ENCODE measurements at places on chromosomes 6 and 20. TPM values are rescaled to one million over a fixed set of nuclear protein-coding genes. Genes with fewer than 3 reads are reported as not detected.

DNA sequence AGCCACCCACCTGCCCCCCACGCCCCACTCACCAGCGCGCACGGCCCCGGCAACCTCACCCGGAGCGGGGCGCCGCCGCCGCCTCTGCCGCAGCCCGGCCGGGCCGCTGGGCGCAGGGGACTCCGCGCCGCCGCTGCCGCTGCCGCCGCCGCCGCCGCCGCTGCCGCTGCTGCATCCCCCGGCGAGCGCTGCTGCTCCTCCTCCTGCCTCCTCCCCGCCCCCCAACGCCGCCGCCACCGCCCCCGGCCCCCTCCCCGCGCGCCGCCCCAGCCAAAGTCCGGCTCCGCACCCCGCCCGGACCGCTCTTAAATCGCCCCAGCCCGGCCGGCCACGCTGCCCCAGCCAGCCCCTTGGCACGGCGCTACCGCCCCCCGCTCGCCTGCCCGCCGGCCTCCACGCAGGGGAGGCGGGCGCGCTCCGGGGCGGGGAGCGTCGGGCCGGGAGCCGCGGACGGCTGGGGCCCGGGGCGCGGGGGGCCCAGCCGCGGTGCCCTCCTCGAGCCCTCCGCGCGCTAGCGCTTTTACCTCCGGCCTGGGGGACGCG is at the start of gene SULF2:
Gene SULF2, minus strand, starts transcription at position 171 of the 543 bp plus-strand sequence. CDS start 28,118 bp downstream, outside the sequence.
- no peak within 1 kb of the TSS for H3K27ac ChIP-seq
- peaks cover 55% of the 10 kb centered on the region for H3K27me3 ChIP-seq
- no peak for DNase-seq
- H3K4me3 ChIP-seq: peak within 1 kb of the TSS; percentile 74
- H3K4me1 ChIP-seq: peaks cover 22% of the 10 kb centered on the region

DNA sequence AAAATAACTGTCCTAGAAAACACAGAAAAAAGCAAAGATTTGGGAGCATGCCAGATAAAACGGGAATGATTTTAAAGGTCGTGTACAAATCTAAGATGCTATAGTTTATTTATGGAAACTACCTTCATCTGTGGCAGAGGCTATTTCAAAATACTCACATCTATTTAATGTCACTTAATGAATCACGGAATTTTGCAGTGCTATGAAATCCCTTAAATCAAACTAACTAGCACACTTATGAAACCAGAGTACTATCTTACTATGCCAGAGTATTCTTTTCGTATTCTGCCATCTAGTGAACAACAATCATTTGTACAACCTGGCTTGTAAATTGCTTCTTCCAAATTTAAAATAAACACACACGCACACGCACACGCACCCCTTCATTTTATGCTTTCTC is 77.9 kb upstream of the BMP5 start:
- H3K27me3 ChIP-seq: no peaks in the 10 kb centered on the region
- H3K4me1 ChIP-seq: no peaks in the 10 kb centered on the region
- DNase-seq: no peak
- no peaks in the 10 kb centered on the region for H3K36me3 ChIP-seq
- H3K4me3 ChIP-seq: no peak overlapping the region

DNA sequence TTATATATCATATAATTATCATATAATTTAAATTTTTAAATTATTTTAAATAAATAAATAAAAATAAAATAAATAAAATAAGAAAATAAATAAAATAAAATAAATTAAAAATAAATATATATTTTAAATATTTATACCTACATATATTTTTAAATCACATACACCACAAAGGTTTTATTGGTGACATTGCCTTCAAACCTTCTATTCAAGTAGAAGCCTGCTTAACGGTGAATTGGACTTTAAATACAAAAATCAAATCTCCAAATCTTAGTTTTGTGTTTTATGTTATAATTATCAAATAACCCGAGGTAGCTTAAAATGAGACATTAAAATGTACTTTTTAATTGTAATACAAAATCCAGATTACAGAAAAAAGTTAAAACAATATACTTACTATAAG is 1137.8 kb downstream of the HACE1 start:
- no peaks in the 10 kb centered on the region for H3K36me3 ChIP-seq
- DNase-seq: no peak
- H3K27ac ChIP-seq: no peak overlapping the region
- no peaks in the 10 kb centered on the region for H3K4me1 ChIP-seq

DNA sequence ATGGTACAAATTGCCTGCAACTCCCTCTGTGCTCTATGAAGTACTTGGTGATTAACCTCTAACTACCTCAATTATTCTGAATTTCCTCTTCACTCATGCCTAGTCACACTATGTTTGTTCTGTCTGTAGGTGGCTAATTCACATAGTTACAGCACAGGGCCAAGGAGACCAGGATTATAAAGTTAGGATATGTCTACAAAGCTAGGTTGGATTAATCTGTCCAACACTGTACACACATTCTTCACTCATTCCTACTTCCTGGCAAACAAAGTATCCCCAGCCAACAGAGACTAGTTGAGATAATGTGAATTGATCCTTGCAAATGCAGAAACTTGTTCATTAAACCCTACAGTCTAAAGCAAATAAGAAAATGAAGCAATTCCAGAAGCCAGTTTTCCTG is 269.8 kb downstream of the HACE1 start:
- no peak overlapping the region for H3K4me3 ChIP-seq
- DNase-seq: no peak
- no peak overlapping the region for H3K27ac ChIP-seq
- no peaks in the 10 kb centered on the region for H3K36me3 ChIP-seq
- no peaks in the 10 kb centered on the region for H3K27me3 ChIP-seq
- no peaks in the 10 kb centered on the region for H3K4me1 ChIP-seq

DNA sequence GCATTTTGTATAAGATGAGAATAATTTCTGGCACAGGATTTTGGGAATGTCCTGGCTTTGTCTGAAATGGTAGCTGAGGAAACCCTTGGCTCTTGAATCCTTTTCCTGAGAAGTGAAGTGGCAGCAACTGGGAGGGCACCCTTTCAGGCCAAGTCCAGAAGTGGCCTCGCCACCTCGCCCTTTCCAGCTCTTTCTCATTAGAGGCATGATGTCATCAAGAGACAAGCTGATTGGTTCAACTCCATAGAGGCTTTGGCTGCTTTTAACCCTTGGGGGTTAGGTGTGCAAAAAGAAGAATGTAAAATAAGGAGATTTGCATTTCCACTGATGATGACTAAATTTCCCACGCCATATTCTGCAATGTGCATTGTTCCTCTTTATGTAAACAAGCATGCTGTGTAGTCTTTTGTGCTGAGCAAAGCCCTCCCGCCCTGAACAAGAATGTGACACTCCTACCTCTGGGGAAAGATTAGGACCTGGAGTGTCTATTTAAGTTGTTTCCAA is 116.5 kb downstream of the TCP11 start:
- no peak overlapping the region for H3K4me3 ChIP-seq
- no peak overlapping the region for H3K27ac ChIP-seq
- DNase-seq: no peak
- peaks cover 2% of the 10 kb centered on the region for H3K4me1 ChIP-seq
- no peaks in the 10 kb centered on the region for H3K27me3 ChIP-seq

DNA sequence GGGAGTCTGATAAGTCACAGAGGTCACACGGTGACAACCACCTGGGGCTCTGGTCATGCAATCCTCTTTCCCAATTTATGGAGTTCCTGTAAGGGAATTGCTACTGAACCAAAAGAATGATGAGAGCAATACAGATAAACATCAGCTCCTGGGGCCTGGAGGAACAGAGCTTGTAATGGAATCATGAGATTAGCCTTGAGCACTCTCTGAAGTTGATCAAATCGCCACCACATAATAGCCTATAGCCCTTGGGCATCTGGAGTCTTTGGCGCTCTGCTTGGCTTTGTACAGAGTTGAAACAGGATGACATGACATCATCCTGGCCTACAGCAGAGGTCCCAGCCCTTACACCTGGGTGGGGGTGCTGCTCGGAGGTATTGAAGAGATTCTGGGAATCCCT is 154.3 kb upstream of the DTNBP1 start:
- H3K4me1 ChIP-seq: no peaks in the 10 kb centered on the region
- H3K27me3 ChIP-seq: peaks cover 13% of the 10 kb centered on the region
- no peak overlapping the region for H3K27ac ChIP-seq
- no peaks in the 10 kb centered on the region for H3K36me3 ChIP-seq
- no peak for DNase-seq
- H3K4me3 ChIP-seq: no peak overlapping the region

GRCh38 chr20:36149469-36149868 is 5.1 kb upstream of the EPB41L1 start:
- H3K36me3 ChIP-seq: no peaks in the 10 kb centered on the region
- H3K4me1 ChIP-seq: no peaks in the 10 kb centered on the region
- H3K4me3 ChIP-seq: no peak overlapping the region
- peaks cover 15% of the 10 kb centered on the region for H3K27me3 ChIP-seq
- no peak overlapping the region for H3K27ac ChIP-seq

DNA sequence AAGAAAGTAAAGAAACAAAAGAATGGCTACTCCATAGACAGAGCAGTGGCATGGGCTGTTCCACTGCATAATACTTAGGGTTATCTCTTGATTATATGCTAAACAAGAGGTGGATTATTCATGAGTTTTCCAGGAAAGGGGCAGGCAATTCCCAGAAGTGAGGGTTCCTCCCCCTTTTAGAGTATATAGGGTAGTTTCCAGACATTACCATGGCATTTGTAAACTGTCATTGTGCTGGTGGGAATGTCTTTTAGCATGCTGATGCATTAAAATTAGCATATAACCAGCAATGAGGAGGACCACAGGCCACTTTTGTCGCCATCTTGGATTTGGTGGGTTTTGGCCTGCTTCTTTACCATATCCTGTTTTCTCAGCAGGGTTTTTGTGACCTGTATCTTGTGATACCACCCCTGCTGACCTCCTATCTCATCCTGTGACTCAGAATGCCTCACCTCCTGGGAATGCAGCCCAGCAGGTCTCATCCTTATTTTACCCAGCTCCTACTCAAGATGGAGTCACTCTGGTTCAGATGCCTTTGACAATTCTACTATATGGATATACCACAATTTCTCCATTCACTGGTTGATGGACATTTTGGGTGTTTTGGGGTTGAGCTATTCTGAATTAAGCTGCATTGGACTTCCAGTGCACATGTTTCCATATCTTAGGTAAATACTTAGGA is 280.6 kb downstream of the FARS2 start:
- peaks cover 30% of the 10 kb centered on the region for H3K36me3 ChIP-seq
- H3K27ac ChIP-seq: no peak overlapping the region
- DNase-seq: no peak

DNA sequence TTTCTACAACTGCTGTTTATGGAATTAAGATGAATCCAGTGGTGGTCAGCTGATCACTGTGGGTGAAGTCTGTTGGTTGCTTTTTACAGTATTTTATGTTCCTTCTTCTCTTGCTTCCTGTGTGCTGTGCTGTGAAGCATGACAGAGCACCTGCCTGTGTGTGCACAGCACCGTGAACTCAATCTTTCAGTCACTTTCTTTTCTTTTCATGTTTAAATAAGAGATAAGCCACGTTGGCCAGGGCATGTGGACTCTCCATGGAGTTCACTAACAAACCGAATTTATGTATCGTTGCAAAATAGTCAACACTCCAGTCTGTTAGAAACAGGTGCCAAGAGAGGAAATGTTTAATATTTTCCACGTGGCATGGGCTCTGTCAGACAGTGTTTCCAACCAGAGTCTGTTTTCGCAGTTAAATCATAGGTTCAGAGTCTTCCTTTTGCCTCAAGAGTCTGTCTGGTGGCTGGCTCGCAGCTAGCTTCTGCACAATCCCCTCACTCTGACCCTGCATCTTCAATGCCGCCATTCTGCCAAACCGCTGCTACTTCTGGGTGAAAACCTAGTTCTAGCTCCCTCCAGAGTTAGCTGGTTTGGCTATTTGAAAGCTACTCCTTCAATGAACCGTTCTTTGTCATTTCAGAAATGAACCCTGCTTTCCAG is 73.2 kb downstream of the QRSL1 start:
- peaks cover 40% of the 10 kb centered on the region for H3K4me1 ChIP-seq
- H3K36me3 ChIP-seq: no peaks in the 10 kb centered on the region
- peaks cover 14% of the 10 kb centered on the region for H3K27me3 ChIP-seq
- H3K27ac ChIP-seq: no peak overlapping the region

- no peak overlapping the region for H3K27ac ChIP-seq
- H3K36me3 ChIP-seq: no peaks in the 10 kb centered on the region
- DNase-seq: no peak
- no peaks in the 10 kb centered on the region for H3K27me3 ChIP-seq
Measured at GRCh38 chr6:103874575-103874974, 985.1 kb downstream of the HACE1 start.

DNA sequence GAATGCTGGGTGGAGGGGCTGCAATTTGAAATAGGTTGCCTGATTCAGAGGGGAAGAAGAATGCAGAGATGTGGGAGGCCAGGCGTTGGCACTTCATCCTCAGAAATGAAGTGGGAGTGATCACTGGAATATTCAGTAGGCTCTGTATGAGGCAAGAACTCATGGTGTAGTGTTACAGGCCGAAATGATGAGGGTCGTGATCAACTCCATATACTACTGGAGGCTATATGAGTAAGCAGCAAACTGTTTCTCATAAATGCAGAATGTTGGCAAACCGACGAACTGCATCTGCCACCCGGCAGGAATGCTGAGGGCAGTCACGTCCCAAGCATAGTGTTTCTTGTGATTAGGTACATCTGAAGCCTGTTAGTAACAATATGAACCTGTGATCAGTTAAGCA is 12.7 kb downstream of the KCNS1 start:
- H3K4me3 ChIP-seq: no peak overlapping the region
- DNase-seq: no peak
- no peaks in the 10 kb centered on the region for H3K27me3 ChIP-seq
- H3K36me3 ChIP-seq: peaks cover 48% of the 10 kb centered on the region
- peaks cover 19% of the 10 kb centered on the region for H3K4me1 ChIP-seq

- no peak overlapping the region for H3K27ac ChIP-seq
- no peaks in the 10 kb centered on the region for H3K4me1 ChIP-seq
- H3K36me3 ChIP-seq: no peaks in the 10 kb centered on the region
- no peak for DNase-seq
- H3K27me3 ChIP-seq: peaks cover 32% of the 10 kb centered on the region
Measured at GRCh38 chr6:138206862-138207261, 11.4 kb downstream of the PBOV1 start.

- no peak overlapping the region for H3K4me3 ChIP-seq
- DNase-seq: no peak
- no peaks in the 10 kb centered on the region for H3K4me1 ChIP-seq
- peaks cover 3% of the 10 kb centered on the region for H3K27me3 ChIP-seq
Measured at GRCh38 chr6:98547634-98548033, 286.7 kb upstream of the POU3F2 start.

The PRDM13 gene
- total RNA-seq: not detected

The NRM gene
- 2.4 TPM for total RNA-seq

The PRR18 gene
- not detected for total RNA-seq

The MYCT1 gene
- total RNA-seq: not detected
